Activated gamma-delta T cell (primary cell): ENCODE measurements at places on chromosomes 1 and 21.

- no peak for DNase-seq
Measured at GRCh38 chr1:228900099-228900885, 165.0 kb downstream of the RHOU start.

DNA sequence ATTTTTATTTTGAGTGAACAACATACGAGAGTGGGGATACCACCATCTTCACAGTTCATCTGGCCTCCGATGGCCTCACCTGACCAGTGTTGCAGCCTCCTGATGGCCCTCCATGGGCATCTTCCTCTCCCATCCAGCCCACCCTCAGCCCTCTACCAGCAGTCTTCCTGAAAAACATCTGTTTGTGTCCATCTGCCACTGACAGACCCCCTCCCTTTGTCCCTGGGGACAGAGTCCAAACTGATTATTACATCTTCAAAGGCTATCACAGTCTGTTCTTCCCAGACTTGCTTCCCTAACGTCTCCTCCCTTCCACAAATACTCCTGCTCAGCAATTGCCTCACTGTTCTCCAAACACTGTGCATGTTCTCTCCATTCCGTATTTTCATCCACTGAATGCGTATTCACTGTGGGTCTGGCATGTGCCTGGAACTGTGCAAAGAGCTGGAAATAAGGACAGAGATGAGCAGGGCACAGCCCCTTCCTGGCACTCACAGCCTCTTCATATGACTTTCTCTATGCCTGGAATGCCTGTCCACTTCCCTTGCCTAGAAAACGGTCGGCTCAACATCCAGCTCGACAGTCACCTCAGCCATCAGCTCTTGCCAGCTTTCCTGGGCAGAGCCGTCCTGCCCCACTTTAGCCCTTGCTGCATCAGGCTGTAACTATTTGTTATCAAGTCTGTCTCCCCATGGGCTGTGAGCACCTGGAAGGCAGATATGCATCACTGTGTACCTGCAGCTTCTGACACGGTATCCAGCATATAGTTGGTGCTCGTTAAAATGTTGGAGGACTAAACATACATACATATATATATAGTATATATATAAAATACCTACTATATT is 8.3 kb upstream of the ATF3 start:
- no peak for DNase-seq

GRCh38 chr1:197391303-197392226 is 123.5 kb downstream of the CRB1 start:
- DNase-seq: no peak

DNA sequence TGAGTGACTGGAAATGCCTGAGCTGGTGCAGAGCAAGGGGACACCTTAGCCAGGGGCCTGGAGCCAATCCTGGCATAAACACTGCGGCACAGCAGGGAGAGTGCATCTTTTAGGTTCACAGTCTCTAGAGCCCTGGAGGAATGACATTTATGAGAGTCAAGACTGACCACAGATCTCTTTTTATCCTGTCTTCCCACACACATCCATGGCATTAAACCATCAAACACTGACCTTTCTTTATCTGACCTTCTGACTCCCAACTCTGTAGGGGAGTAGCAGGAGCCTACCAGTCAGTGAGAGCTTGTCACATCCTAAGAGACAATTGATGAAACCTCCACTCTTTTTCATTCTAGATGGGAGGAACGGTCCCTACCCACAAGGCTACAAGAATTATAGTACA is 7.9 kb downstream of the CD34 start:
- DNase-seq: no peak

GRCh38 chr1:43235451-43236121 is 34.2 kb upstream of the TMEM125 start:
- no peak for DNase-seq
